ENCODE measurements at places on chromosomes 3 and 15. TPM values are rescaled to one million over a fixed set of nuclear protein-coding genes. Genes with fewer than 3 reads are reported as not detected.

PLA2G4B gene
- total RNA-seq: under 0.01 TPM

TMEM212 gene
- total RNA-seq: not detected

TGM4 gene
- total RNA-seq: not detected

IMPG2 gene
- total RNA-seq: 0.24 TPM

TICRR gene
- total RNA-seq: 6.3 TPM

XCR1 gene
- not detected for total RNA-seq

TPRG1 gene
- 0.13 TPM for total RNA-seq

TUSC7 gene
- not detected for total RNA-seq

SH3BP5 gene
- total RNA-seq: 8.6 TPM

TSC22D2 gene
- total RNA-seq: 9.2 TPM

NANOGP8 gene
- not detected for total RNA-seq

HRG gene
- not detected for total RNA-seq

SPTSSB gene
- not detected for total RNA-seq

ZBED2 gene
- 0.39 TPM for total RNA-seq

DLL4 gene
- total RNA-seq: 3.1 TPM

P3H2 gene
- 8.1 TPM for total RNA-seq

NOX5 gene
- 0.39 TPM for total RNA-seq

GABRR3 gene
- not detected for total RNA-seq

RCCD1 gene
- 20.8 TPM for total RNA-seq

IL16 gene
- 2.7 TPM for total RNA-seq

NGLY1 gene
- 14.5 TPM for total RNA-seq

SERPINI1 gene
- total RNA-seq: 1.6 TPM

ACAD9 gene
- 21.2 TPM for total RNA-seq

GABRG3 gene
- not detected for total RNA-seq

RNF123 gene
- 32.0 TPM for total RNA-seq

PPP1R14D gene
- not detected for total RNA-seq

CIDEC gene
- total RNA-seq: not detected

SOX14 gene
- total RNA-seq: not detected

KLF15 gene
- 9.5 TPM for total RNA-seq

GORASP1 gene
- total RNA-seq: 43.6 TPM

AHSG gene
- total RNA-seq: not detected

PPARG gene
- 48.1 TPM for total RNA-seq

APEH gene
- 163 TPM for total RNA-seq

CYP11A1 gene
- not detected for total RNA-seq

OSBPL10 gene
- total RNA-seq: 11.4 TPM

MYRIP gene
- not detected for total RNA-seq

CYP1A1 gene
- total RNA-seq: 0.13 TPM

Data from epithelial cell of alveolus of lung (primary cell).